SK-N-DZ (cell line): ENCODE measurements at places on chromosomes 3 and 15.

- DNase-seq = peak; percentile 48
Observed at GRCh38 chr3:111715911-111716523, 120.9 kb upstream of the ZBED2 start.

GRCh38 chr15:61064651-61065050 lies 164.5 kb downstream of the RORA start:
- no peak for DNase-seq

- DNase-seq = no peak
Observed at GRCh38 chr3:115975353-115975752, 352.0 kb downstream of the GAP43 start.

DNA sequence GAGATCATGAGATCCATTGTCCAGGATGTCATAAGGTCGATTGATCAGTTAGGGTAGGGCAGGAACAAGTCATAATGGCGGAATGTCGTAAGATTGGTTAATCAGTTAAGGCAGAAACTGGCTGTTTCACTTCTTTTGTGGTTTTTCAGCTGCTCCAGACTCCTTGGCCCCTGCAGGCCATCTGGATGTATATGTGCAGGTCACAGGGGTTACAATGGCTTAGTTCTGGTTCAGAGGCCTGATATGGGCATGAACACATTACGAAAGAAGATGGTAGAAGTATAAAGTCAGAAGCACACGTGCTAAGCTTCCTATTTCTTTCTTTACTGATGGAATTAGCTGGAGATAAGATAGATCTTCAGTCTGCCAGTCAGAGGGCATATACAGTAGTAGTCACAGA lies 315.4 kb upstream of the LRRC3B start:
- DNase-seq = peak; percentile 7

DNA sequence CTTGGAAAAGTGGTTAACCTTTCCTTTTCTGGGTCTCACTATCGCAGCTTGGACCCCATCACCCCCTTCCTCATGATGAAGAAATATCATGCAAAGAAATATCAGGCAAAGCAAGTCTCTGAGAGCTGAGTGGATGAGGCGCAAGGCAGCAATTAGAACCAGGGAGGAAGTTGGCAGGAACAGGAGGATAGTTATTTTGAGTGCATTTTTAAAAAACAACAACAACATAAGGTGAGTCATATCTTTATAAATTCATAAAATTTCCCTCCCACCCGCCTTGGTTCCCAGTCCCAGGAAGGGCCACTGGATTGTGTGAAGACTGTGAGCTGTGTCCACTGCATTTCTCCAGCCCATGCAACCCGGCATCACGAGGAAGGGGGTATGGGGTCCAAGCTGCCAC lies 316.9 kb upstream of the TLE3 start:
- DNase-seq = no peak

DNA sequence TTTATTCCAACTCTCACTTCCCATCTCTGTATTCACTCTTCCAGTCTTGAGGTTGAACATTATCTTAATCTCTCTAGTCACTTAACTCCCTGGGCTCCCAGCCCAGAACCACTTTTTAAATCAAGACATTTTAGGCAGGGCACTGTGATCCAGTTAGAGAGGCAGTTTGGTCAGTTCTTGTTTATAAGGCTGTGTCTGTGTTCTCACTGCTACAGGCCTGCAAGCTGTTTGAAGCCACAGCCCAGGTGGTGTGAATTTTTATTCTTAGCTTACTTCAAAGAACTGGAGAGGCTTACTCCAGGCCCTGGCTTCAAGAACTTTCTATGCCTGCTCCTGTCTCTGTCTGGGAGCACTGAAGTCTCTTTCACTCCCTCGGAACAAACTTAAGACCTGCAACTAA lies 906.1 kb downstream of the CADM2 start:
- DNase-seq = no peak

GRCh38 chr15:70907784-70908471 lies 15.3 kb downstream of the LRRC49 start:
- no peak for DNase-seq

GRCh38 chr3:84567796-84568195 lies 391.0 kb upstream of the CADM2 start:
- DNase-seq = no peak

DNA sequence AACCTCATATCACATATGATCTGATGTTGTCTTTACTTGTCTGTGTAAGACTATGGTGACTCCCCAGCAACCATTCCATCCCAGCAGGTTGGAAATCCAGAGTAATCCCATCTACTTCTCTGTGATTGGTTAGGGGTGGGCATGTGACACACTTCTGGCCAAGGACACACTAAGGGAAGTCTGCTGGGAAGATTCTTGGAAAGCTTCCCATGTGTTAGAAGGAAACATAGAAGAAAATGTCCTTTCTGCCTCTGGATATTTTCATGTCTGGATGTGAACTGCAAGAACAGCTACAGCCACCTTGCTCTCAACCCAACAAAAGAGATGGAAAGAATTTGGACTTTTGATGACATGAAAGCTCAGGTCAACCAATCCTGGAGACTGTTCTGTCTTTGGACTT lies 2.6 kb upstream of the UBE2Q2 start:
- DNase-seq = no peak

- DNase-seq = no peak
Observed at GRCh38 chr15:98805434-98806274, 157.3 kb downstream of the IGF1R start.

DNA sequence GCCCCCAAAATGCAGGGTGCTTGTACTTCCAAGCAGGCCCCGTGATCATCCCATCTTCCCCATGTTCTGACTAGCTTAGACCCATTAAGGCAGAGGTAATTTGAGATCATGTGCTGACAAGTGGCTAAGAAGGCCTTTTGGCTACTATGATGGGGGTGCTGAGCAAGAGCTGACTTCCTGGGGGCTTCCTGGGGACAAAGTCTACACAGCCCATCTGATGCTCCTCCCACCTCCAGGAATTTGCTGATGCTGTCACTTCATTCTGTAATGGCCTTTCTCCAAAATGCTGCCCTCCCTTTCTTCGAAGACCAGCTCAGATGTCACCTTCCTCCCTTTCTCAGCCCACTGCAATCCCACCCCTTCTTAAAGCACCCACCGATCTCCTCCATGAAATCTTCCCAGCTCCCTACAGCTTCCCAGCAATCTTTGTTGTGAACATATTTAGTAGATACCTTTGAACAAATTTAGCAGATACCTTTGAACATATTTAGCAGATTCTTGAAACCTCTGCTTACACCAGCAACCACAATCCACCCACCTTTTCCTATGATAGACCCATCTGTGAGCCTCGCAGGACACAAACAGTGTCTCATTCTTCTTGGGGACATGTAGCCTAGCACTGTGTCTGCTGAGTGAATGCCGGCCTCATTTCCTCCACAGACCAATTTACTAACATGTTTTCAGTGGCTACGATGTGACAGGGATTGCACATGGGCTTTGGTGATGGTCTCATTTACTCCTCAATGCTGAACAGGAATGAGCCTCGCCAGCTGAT lies 223.3 kb downstream of the EPHB1 start:
- no peak for DNase-seq

GRCh38 chr3:127588806-127589577 lies 1.5 kb downstream of the TPRA1 start:
- no peak for DNase-seq

GRCh38 chr3:105836533-105836932 lies 32.3 kb downstream of the CBLB start:
- DNase-seq = no peak

DNA sequence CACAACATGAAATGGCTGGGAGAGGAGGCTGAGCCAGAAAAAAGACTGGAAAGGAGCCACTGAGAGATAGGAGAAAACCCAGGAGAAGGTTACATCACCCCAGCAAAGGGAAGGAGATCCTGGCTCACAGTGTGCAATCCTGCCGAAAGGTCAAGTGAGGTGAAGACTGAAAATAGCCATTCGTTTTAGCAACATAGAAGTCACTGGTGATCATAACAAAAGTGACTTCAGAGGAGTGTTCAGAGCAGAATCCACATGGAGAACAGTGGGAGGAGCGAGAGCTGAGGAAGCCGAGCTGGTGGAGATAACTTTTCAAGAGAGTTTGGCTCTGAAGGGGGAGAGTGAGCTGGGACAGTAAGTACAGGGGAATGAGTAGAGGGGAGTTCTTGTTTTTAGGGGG lies 5.4 kb upstream of the HEG1 start:
- no peak for DNase-seq

DNA sequence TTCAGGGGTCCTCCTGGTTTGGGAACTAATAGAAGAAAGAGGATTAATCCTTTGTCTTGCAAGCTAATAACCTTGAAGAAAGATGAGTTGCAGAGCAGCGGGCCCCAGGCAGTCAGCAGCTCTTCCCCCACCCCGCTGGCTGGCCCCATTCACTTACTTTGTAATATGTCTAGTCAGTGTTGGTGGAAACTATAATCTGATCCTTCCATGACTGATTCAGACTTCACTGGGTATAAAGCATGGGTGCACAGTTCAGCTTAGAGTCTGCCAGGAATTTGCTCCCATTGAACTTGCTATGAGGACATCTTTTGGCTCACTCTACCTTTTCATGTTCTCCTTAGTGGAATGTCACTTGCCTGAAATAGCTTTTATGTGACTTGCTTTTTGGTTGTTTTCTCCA lies 117.7 kb downstream of the CCNL1 start:
- no peak for DNase-seq
